ENCODE measurements at places on chromosomes 13 and 19.

GRCh38 chr13:113860051-113860664 is 3.7 kb downstream of the GAS6 start:
- no peak for DNase-seq

GRCh38 chr13:29952245-29952644 is 101.8 kb upstream of the UBL3 start:
- DNase-seq: no peak

GRCh38 chr13:94249512-94249911 is 230.0 kb downstream of the DCT start:
- no peak for DNase-seq

- DNase-seq: peak; percentile 15
These were observed 92.2 kb downstream of the SLC7A1 start for GRCh38 chr13:29503041-29503837.

DNA sequence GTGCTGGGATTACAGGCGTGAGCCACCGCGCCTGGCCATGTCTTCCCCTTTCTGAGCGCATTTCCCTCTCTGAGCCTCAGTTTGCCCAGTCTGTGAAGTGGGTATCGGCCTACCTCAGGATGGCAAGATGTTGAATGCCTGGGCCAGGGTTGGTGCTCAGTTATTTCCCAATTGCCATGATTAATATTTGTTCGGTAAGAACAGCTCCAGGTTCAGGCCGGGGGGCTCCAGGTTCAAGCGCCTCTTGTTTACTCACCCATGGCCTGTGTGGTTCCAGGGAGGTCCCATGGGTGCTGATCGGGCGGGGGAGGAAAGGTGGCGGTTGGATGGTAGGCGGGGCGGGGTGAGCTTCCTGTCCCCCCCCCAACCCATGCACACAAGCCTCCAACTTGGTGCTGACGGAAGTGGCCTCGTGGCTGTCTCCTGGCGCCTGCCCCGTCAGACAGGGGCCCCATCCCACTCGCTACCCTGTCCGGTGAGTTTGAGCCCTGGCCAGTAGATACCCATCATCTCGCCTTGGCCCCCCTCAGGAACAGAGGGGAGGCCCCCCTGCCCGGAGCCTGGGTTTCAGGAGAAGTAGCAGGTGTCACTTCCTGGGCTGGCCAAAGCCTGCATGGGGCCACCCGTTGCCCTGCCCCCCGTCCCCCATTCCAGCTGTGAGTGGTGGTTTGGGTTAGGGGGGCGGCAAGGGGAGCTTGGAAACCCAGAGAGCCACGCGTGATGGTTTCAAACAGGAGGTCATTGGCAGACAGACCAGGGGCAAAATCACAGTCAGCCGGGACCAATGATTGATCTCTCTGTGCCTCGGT is at the start of gene FCHO1:
Gene FCHO1 (plus strand): TSS at position 375 of the 809 bp plus-strand sequence. CDS start 3,688 bp downstream, outside the sequence.
- DNase-seq: peak; percentile 71

DNA sequence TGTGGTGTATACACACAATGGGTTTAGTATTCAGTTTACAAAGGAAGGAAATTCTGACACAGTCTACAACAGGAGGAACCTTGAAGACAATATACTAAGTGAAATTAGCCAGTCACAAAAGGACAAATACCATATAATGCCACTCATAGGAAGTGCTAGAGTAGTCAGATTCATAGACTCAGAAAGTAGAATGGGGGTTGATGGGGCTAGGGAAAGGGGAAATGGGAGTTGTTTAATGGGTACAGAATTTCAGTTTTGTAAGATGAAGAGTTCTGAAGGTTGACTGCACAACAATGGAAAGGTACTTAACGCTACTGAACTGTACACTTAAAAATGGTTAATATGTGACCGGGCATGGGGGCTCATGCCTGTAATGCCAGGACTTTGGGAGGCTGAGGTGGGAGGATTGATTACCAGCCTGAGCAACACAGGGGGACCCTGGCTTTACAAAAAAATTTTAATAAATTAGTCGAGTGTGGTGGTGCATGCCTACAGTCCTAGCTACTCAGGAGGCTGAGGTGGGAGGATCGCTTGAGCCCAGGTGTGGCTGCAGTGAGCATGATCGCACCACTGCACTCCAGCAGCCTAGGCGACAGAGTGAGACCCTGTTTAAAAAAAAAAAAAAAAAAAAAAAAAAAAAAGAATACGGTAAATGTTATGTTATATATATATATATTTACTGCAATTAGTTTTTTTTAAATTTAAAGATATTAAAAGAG is 45.0 kb downstream of the SLC15A1 start:
- DNase-seq: no peak
